ENCODE measurements at places on chromosomes 11 and 22.

DNA sequence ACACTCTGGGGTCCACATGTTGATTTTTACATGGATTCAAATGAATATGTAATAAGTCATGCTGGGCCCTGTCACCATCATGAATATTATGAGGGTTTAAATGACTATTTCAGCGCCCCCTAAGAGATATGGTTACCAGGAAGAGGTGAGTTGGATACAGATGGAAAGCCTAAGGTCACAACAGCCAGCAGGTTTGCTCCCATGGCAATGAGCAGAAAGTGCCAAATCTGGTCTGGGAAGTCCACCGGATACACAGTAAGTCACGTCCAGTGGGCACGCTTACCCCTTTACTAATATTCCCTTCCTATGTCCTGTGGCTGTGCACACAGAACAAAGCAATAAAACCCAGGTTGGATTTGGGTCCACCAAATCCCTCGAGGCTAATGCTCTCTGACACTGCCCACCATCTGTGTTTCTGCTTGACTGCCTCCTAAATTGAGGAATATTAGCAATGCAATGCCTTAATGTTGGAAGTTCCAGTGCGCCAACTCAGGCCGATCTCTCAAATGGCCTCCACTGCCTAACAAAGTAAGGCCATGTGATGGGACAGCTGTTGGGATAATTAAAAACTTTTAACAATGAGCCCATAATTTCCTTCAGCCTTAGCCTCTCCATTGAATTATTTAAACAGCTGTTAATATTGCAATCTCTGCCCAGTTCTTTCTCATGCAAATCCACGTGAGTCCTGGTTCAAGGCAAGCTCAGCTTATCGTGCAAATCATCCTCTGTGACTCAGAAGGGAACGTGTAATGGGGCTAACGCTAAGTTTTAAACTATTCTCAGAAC lies 97.6 kb downstream of the SLC1A2 start:
- DNase-seq = no peak

GRCh38 chr11:109911488-109911887 lies 181.7 kb upstream of the ZC3H12C start:
- DNase-seq = no peak

DNA sequence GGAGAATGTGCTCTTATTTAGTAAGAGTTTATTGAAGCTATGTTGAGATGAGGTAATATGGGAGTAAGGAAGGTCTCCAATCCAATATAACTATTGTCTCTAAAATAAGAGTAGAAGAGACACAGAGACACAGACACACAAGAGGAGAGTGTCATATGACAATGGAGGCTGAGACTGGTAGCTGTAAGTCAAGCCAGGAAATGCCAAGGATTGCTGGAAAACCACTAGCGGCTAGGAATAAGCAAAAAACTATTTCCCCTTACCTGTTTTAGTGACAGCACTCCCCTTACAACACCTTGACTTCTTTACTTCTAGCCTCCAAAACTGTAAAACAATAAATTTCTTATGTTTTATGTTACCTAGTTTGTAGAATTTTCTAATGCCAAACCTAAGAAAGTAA lies 1652.8 kb downstream of the LRRC4C start:
- no peak for DNase-seq

DNA sequence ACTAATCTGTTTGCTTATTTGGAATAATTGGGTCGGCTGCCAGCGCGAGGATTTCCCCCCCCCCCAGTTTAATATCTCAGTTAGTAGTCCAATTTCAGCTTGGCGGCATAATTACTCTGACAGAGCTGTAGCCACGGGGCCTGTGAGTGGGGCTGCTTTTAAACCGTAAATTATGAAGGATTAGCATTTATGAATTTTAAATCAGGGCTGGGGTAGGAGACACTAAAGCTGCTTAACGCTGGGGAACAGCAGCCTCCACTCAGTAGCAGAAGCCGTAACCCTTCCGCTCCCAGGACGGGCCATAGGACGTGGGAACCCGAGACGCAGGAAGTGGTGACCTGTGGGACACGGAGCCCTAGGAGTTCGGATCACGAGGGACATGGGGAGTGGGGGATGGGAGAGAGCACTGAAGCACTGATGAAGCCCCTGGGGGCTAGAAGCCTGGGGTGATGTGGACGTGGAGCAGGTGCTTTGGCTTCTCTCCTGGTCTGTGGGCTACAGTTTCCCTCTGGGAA lies 66.2 kb upstream of the LMO1 start:
- DNase-seq = no peak

- DNase-seq = no peak
Observed at GRCh38 chr11:7077101-7077500, 11.7 kb upstream of the RBMXL2 start.

DNA sequence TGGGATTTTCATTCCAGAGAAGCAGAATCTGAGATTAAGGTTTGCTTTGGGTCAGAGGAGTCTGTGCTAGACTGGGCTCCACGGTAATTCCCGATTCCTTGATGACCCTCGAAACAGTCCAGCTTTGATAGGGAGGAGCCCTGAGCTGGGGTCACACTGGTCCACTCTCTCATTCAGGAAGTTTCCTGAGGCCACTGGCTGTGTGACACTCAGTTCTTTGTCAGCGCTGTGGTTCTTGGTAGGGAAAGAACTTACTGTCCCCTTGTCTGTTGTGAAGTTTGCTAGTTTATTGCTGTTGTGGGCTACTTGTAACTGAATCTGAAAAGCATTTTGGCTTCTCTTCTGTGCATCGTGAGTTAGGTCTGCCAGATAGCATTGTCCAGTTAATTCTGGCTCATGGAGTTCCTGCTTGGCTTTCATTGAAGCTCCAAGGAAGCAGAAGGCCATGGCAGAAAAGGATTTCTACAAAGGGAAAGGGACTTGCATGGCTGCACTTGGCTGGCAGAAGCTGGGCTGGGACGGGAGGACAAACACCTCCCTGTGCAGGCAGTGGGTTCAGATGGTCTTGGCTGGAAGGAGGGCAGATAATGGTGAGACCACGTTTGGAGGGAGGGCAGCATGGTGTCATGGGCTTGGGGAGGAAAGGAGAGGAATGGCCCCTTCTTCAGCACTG lies 23.3 kb downstream of the BCR start:
- DNase-seq = no peak

GRCh38 chr22:23803001-23803819 lies 16.4 kb downstream of the SMARCB1 start:
- no peak for DNase-seq

DNA sequence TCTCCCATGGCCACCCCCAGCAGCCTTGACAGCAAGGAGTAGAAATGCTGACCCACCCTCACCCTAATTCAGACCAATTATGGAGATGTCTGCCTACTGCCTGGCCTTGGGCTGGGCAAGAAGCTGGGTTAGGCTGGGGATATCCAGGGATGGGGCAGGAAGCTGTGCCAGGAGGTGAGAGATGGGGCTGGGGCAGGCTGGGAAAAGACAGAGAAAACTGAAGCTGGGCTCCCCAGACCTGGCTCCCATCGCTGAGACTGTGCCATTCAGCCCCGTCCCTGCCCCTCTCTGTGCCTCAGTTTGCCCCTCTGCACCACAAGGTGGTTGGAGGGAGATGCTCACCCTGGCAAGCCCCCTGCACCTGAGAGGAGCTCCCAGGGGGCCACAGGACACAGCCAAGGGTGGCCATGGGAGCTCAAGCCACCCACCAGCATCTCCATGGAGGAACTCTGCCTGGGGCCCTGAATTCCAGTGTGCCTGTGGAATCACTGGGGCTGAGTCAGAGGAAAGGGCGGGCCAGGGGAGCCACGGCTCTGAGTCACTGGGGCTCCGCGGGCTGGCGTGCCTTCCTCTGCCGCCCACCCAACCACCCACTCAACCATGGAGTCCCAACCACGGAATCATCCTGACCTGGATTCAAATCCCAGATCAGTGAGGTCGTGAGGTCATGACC lies 6.0 kb upstream of the CARD10 start:
- no peak for DNase-seq

DNA sequence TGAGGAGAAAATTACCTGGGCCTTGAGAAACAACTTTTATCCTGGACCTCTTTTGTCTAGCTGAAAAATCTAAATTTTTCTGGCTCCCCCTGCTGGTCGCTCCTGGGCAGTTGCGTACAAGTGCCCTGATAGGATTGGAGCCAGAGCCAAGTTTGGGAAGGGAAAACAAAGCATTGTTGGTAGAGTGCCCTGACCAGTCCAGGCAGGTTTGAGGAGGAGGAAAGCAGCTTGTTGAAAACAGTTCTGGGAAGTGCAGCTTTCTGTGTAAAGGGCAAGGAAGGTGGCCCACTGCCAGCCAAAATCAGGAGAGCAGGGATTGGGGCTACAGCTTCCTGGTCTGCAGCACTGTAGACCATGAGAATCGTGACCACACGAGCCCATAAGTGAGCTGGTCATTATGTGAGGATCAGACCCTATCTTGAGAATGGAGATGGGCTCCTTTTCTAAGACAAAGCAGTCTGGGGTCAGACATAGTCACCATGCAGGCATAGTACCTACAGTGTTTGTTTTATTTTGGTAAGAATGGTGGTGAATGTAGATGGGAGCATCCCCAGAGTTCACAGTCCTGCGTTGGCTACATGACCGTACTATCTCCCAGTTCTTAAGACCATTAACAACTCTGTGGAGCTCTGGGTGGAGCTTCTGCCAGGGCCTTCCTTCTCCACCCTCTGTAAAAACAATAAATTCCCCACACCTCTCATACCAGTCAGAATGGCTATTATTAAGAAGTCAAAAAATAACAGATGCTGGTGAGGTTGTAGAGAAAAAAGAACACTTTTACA lies 21.3 kb upstream of the PIK3IP1 start:
- peak; percentile 40 for DNase-seq

DNA sequence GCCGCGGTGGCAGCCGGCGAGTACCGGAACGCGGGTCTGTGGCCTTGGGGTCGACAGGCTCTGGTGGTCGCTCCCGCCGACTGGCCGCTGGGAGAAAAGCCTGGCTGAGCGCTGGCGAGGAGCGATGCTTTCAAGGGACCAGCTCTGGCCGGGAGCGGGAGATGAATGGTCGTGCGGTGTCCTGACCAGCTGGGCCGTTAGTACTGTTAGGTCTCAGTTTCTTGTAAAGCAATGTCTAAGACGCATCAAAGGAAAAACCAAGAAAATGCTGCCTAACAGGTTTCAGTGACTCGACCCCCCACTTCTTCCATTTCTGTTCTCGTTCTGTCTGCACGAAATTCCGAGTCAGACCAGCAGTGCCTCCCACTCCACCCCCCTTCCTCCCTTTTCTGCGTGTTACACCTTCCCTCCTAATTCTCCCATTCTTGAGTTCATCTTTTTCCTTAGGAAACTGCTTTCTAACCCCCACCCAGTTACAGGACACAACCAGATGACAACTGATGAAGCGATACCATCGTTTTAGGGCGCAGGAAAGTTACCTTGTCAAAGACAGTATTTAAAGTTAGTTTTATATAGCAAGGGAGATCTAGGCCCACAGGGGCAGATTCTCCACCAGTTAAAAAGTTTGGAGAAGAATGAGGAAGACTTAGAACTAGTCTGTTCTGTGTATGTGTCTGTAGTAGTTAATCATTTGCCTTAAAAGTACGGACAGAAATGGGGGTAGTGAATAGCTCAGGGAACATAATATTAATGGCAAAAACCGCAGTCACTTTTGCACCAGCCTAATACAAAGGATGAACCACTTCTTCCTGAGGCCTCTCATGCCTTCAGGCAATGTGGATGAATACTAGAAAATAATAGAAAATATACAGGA lies 1.0 kb downstream of the CUL5 start:
- no peak for DNase-seq

DNA sequence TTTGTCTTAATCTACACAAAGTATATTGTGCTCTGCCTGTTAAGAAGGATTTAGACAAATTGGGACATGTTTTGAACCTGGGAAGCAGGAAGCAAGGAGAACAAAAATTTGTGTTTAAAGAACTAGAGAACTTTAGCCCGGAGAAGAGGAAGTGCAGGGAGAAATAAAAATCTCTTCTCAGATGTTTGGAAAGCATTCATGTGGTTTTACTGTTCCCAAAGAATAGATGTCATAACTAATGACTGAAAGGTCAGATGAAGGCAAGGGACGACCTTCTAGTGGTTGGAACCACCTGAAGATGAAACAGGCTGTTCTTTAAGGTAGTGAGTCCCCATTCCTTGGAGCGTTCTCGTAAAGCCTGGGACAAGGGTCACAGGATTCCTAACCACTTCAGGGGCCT lies 38.3 kb downstream of the IRAG1 start:
- no peak for DNase-seq

- DNase-seq = no peak
Observed at GRCh38 chr11:44325698-44326097, 15.8 kb upstream of the ALX4 start.

GRCh38 chr11:112797648-112798293 lies 163.4 kb upstream of the NCAM1 start:
- peak; percentile 13 for DNase-seq

GRCh38 chr22:31488988-31489617 lies 539 bp downstream of the EIF4ENIF1 start:
- peak; percentile 15 for DNase-seq

DNA sequence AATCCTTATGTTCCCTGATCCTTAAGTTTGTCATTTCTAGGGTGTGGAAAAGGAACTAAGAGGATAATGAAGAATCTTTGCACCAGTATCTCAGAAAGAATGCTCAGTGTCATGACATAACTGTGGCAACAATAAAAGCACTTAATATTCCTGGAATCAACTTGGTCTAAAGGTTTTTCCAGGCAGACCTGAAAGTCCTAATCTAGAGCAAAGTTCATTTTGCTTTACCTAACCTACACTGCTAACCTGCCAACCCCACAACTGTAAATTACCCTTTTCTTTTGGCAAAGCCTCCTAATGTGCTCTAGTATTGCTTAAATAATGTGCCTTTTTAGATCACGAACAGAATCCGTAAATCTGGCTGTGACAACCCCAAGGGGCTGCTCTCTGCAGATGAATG lies 82.5 kb downstream of the AMBRA1 start:
- DNase-seq = no peak

DNA sequence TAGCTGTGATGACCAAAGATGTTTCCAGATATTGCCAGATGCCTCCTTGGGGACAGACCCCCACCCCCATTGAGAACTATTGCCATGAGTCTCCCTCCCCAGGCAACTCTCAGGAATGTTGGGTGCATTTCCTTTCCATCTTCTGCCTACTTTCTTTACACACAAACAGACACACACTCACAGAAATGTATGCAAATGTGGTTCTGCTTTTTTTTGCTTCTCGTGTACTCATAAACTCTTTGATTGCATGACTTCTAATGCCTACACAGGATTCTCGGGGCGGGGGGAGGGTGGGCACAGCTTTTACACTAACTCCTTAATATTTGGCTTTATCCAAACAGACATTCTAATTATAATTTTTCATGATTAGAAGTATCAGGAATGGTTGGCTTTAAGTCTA lies 53.3 kb upstream of the SUSD2 start:
- no peak for DNase-seq

DNA sequence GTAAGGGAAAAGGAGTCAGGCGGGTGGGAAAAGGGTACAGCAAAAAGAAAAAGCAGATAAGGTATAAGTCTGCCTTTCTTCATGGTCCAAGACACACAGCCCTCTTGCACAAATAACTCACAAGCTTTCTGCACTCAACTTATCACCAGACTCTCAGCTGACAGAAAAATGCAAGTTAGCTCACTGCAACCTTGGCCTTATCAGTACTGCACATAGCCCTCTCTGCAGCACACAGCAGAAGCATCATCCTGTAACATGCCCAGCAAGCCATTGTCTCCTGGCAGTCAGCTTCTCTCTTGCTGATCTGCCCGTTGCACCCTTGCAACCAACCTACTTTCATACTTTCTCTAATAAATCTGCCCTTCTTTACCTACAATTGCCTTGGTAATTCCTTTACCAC lies 5.8 kb downstream of the ZBTB44 start:
- DNase-seq = no peak

GRCh38 chr11:6825231-6825744 lies 20.2 kb upstream of the OR10A5 start:
- no peak for DNase-seq

GRCh38 chr22:26830837-26831236 lies 173.4 kb downstream of the MIAT start:
- DNase-seq = no peak

GRCh38 chr11:9399466-9399865 lies 15.0 kb downstream of the IPO7 start:
- no peak for DNase-seq

Data from activated T-cell treated with anti-CD3 and anti-CD28 coated beads for 48 hours (primary cell).